GM13977 (cell line): ENCODE measurements at places on chromosomes 2 and 18.

GRCh38 chr2:70935468-70936164, at the start of gene ATP6V1B1:
Gene ATP6V1B1, plus strand, starts transcription at chr2:70935900. Its CDS starts 55 bp downstream, at chr2:70935955.
- no peak for DNase-seq

DNA sequence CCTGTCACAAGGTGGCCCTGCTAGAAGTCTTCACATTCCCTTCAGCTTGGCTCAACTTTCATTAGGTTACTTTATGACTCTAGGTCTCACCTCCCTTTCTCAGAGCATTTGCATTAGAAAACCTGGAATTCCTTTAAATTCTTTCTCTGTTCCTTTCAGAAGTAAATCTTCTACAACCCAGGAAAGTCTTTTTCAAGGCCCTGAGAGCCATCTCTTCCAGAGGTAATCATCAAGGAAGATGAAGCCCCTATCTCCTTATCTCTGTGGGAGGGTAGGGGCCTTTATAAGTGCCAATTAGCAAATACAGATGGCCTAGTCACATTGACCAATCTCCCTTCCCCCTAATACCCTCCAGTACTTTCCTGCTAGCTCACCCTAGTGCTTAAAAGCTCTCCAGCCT, 848.0 kb upstream of the FAM98A start:
- DNase-seq, result no peak

- no peak for DNase-seq
Measured at GRCh38 chr18:26320686-26321085, 94.4 kb downstream of the TAF4B start.

- no peak for DNase-seq
Measured at GRCh38 chr2:104249629-104250028, 604.3 kb upstream of the POU3F3 start.

DNA sequence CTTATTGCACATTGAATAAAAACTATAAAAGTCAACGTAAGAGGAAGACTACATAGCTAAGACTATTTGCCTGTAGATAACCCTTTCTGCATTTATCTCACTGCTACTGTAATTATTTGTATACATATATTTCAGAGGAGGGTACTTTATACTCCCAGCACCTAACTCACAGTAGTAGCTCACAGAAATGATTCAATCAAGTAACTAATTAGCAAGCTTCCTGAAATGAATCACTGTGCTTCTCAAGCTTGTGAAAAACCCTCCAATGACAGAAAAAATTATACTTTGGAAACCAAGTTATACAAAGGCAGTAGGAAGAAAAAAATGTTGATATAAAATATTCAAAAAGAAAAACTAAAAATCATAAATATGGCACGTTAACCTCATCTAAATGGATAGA, 124.9 kb downstream of the NBAS start:
- DNase-seq, result no peak

GRCh38 chr2:177538323-177538722, 145.8 kb downstream of the AGPS start:
- DNase-seq, result no peak

- no peak for DNase-seq
Measured at GRCh38 chr2:29374823-29375222, 259.6 kb downstream of the CLIP4 start.

DNA sequence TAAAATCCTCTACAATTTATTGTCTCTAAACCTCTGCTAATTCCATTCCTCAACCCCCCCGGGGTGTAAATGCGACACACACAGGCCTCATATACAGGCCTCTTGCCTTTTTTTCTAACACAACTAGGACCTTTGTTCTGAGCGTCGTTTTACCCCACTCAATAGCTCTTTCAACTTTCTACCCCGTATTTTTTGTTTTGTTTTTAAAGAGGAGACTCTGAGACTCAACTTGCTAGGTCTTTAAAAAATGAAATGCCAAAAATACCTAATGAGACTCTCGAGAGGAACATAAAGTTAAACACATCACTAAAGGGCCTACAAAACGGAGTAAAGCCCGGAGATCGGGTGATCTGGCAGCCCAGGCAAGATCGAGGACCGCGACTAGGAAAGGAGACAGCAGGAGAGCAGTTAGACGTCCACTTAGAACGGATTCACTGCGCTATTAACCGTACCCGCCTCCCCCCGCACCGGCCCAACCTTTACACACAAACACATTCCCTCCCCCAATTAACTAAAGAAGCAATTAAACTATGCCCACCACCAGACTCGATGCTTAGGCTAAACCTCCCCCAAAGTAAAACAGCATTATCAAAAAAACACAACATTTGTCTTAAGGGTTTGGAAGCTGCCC, 1.7 kb downstream of the TRIP12 start:
- no peak for DNase-seq

DNA sequence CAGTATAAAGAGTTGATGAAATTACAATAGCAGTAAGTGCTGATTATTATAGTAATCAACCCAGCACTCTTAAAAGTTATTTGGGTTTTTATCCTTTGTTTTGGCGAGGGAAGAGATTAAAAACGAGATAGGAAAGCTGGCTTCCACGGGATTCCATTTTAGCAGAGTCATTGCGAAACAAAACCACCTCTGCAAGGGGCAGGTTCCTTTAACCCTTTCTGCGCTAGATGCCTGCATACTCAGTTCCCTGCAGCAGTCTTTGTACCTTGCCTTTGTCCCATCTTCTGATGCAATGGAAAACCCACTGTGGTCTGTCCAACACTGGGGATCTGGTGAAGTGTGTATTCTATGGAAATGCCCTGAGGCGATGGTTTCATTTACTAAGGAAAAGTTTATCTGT, 2.7 kb downstream of the YPEL5 start:
- DNase-seq, result no peak

DNA sequence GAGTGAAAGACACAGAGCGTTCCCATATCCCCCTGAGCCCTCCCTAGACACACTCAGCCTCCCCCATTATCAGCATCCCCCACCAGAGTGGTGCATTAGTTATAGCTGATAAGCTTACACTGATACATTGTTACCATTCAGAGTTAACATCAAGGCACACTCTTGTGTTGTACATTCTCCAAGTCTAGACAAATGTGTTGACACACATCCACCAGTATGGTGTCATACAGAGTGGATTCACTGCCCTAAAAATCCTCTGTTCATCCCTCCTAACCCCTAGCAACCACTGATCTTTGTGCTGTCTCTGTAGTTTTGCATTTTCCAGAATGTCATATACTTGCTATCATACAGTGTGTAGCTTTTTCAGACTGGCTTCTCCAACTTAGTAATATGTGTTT, 78.0 kb upstream of the RPL31 start:
- no peak for DNase-seq

GRCh38 chr18:77093586-77093985, 39.0 kb downstream of the MBP start:
- DNase-seq, result no peak

- no peak for DNase-seq
Measured at GRCh38 chr2:189210250-189211087, 30.9 kb upstream of the COL5A2 start.

- no peak for DNase-seq
Measured at GRCh38 chr2:198134293-198134955, 330.0 kb downstream of the PLCL1 start.

DNA sequence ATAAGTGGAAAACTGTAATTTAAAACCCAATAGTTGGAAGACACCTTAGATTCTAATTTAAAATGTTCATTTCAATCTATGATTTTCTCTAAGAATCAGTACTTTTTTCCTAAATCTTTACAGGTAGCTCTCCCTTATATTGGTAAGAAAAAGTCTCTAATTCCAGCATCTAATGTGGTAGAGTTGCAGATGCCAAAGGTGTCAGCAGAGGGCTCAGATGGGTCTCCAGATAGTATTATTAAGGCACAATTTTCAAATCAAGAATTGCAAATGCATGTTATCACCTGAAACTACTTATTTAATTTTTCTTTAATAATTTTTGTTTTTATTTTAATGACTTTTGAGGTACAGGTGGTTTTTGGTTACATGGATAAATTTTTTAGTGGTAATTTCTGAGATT, 25.5 kb upstream of the ITGA4 start:
- no peak for DNase-seq

DNA sequence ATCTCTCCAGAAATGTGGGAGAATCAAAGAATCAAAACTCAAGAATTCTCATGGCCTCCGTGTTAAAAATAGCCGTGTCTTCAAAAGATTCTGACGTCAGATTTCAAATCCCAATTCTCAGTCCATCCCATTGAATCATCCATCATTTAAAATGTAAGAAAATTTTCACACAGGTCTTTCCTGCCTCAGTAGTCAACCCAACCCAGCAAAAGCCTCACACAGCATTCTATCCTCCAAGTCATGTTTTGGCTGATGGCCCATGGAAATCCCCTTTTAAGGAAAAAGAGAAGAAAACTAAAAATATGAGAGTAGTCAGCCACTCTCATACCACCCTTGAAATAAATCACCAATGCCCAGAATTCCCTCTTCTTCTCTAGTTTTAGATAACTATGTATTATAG, 211.8 kb downstream of the C1D start:
- DNase-seq, result no peak

DNA sequence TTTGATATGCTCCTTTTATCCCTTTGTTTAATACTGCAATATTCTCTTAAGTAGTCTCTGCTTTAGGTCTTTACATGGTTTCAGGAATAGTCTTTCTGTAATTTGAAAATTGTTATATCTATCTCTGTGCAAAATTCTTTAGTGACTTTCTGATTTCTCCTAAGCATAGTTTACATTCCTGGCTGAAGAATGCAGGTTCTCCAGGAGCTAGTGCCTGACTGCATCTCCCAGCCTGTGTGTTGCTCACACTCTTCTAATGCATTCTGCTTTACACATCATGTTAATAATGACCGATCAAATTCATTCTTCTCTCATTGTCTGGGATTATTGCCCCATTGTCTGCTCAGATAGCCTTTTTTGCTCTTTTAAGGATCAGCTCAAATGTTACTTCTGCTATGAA, 1349.2 kb downstream of the DSC3 start:
- DNase-seq, result no peak

- DNase-seq, result no peak
Measured at GRCh38 chr2:177413703-177414102, 21.1 kb downstream of the AGPS start.

DNA sequence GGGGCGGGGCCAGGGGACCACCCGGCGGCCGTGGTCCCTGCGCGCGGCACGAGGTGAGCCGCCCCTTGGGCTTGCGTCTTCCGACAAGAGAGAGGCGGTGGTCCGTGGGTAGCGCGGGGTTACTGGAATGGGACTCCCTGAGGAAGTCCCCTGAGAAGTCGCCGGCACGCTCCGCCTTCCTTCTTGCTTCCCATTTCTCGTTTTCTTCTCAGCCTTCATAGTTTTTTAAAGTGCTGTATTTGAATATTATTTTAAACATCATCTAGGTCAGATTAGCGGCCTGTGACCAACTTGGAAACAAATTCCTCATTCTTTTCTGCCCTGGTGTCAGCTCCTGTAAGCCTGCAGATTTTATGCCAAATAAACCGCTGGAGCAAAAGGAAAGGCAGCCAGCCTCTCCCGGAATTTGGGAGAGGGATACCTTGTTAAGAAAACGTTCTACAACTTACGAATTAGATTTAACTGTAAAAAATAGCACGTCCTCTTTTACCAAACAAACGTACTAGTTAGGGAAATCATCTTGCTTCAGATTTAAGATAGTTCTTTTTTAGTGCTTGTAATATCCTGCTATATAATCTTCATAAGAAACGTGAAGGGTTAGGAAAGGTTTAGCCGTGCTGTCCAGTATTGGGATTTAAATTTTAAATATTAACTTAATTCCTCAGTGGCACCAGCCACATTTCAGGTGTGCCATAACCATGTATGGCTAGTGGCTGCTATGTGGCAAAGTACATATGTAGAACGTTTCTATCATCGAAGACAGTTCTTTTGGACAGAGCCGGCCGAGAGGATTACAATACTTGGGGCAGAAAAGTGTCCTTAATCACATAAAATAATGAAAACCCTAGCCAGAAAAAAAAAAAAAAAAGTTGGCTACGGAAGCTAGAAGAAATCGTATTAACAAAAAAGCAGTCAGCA, 628 bp upstream of the PTPN2 start:
- DNase-seq, result no peak

GRCh38 chr2:218963601-218964000, 4.1 kb downstream of the CDK5R2 start:
- DNase-seq, result no peak

GRCh38 chr2:31446848-31447247, 32.3 kb upstream of the XDH start:
- no peak for DNase-seq

- DNase-seq, result no peak
Measured at GRCh38 chr2:149184991-149185390, 145.4 kb upstream of the LYPD6 start.

DNA sequence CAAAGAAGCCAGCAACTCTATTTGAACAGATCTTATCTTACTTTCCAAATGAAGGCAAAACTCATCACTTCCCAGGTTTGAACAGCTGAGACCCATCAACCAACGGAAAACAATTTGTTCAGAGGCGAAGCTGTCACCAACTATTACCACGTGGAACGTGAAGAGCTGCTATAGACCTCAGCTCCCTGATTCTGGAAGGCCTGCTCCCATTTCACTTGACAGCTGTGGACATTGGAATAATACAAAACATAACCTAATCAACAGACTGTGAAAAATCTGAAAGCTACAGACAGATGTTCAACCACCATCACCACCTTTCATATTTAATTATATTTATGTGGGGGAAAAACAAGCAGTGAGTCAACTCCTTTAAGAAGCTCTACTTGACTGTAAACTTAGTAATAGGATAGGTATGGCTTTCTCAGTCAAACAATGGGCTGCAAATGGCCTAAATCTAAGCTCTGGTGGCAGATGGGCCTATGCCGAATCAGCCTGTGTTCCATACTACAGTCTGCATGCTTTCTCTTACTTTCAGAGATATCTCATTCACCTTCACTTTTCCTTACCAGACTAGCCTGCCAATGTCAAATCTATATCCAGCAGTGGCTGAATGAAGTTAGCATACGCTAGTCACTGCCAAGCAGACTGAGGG, 896.4 kb downstream of the TDRD15 start:
- no peak for DNase-seq

DNA sequence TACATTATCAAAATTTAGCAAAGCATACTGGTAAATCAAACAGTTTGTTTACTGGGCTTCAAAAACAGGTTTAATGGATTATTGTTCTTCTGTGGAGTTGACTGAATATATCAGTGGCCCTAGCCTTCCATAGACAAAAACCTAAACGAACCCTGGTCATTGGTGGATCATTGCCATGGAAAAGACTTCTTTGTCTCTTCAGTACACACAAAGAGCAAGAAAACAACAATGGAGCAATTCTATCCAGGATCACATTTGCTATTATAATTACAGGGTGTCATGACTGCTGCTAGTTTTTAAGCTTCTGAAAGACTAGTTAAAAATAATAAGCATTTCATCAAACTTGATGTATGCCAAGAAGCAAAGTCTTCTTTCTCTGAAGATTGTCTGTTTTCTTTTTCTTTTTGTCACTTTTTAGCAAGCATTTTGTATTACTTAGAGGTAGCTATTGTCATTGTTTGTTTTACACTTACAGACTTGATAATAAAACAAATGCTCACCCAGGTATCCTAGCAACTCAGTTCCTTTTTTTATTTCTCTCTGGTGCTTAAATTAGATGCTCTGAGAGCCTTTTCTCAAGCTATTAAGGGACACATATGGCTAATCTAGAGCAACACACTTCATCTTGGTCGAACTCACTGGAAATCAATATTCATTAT, 1228.7 kb upstream of the DDX18 start:
- DNase-seq, result no peak

- no peak for DNase-seq
Measured at GRCh38 chr2:179804206-179804605, 57.2 kb downstream of the ZNF385B start.

- no peak for DNase-seq
Measured at GRCh38 chr2:10258326-10258725, 44.4 kb upstream of the HPCAL1 start.
